NCI-H524 (cell line): ENCODE measurements at places on chromosomes 11 and 22.
A peak's percentile ranks its signal among the peaks of the same experiment; 100 is the strongest.

GRCh38 chr11:67489203-67489884, 6.5 kb downstream of the AIP start:
- no peak for DNase-seq

GRCh38 chr11:22807391-22807790, 22.2 kb downstream of the SVIP start:
- DNase-seq: no peak

DNA sequence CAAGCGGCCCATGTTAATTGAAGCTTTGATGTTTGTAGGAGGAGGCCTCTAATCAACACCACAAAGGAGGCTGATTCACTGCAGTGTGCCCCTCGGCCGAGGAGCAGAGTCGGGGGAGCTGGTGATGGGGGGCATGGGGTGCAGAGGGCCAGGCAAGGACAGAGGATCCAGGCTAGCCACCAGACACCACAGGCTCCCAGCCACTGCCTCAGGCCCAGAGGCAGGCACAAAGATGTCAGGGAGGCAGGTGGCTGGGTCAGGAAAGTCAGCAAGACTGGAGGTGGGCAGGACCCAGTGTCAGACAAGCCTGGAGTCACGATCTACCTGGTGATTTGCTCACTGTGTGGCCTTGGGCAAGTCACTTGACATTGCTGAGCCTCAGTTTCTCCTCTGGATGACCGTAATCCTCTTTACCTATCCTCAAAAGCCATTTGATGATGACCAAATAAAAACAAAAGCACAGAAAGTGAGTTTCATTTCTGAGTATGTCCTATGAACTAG, 121.0 kb downstream of the BUD13 start:
- no peak for DNase-seq

GRCh38 chr11:112655371-112655770, 305.8 kb upstream of the NCAM1 start:
- peak; percentile 24 for DNase-seq

DNA sequence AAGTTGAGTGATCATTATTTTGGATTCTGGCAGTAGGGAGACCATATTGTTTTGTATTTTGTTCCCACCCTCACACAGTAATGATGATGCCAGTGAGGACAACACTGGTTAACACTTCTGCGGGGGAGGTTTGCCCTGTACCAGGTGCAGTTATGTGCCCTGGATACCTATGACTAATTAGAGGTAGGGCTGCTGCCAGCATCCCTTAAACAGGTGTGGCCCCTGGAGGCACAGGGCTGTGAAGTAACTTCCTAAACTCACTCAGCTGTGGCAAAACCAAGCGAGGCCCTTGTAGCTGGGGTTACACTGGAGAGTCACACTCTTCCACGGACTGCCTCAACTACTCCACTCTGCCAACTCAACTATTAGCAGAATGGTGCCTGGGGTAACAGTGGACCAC, 64.5 kb downstream of the MCM5 start:
- no peak for DNase-seq

DNA sequence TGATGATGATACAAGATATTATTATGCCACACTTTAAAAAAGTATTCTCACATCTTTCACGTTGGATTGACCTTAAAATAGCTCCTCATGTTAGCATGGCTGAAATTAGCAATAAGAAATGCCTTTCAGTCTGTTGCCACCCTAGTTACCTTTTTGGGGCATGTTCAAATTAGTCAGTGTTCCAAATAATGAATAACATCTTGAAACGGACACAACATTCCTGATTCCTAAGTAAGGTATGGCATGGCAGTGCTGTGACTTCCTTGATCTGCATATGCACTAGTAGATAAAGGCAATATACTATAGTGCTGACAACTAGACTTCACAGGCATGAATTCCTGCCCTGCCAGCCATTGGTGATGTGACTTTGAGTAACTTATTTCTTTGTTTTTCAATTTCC, 914.5 kb downstream of the METTL15 start:
- no peak for DNase-seq

- no peak for DNase-seq
These were observed 3.5 kb downstream of the SYVN1 start for GRCh38 chr11:65130631-65131416.

DNA sequence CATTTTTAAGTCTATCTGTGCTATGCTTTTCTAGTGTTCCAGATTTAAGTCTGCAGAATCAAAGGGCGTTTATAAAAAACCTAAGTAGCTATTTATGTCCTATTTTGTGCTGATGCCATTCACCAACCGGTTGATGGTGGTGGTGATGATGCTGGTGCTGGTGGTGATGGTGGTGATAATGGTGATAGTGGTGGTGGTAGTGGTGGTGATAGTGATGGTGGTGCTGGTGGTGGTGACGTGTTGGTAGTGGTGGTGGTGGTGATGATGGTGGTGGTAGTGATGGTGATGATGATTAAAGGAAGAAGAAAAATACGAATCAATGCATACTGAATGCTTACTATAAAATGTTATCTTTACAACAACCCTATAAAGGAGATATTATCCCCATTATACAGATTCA, 178.2 kb downstream of the OPCML start:
- DNase-seq: no peak

GRCh38 chr11:503179-503981, 3.7 kb downstream of the RNH1 start:
- no peak for DNase-seq

DNA sequence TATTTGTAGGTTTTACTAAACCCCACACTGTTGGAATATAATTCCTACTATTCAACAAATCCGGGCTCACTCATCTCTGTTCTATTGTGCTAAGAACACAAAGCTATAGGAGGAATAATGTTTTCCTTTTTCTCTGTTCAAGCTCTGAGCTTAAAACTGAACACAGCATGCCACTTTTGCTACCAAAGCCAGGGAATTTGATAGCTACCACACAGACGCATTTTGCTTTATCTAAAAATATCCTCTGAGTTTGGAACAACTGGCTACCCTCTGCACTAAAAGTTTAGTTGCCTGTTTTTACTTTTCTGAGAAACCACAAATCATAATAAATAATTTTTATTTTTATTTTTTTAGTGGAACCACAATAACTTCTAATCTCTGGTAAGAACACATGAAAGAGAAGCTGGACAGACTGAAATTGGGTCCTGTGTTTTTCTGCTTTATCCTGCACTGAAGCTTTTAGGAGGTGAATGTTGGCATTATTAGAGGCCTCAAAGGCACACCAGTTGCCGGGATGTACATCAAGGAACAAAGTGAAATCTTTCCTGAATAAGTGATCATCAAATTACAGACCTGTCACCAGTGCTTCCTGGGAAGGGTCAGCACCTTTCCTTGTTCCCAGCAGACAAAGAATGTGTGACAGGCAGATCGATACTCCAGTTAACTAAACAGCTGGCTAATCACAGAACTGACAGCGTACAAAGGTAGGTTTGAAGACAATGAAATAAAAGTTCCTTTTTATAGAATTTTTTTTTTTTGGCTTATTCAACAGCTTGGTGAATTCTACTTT, 523.2 kb upstream of the TENM4 start:
- no peak for DNase-seq

DNA sequence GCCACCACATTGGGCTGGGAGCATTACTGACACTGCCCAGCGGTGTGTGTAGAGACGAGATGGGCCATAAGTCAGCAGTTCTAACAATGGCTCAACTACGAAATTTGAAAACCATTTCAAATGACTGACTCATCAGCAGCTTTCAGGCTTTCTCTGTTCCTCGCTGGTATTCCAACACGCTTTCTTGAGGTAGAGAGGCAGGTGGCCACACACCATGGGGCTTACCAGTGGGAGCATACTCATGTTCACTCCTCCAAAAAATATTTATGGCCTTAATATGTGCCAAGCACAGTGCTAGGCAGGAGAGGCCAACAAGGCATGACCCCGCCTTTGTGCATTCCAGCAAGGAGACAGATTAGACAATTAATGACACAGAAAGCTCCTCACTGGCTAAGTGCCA, 20.3 kb downstream of the ARFGAP2 start:
- no peak for DNase-seq

DNA sequence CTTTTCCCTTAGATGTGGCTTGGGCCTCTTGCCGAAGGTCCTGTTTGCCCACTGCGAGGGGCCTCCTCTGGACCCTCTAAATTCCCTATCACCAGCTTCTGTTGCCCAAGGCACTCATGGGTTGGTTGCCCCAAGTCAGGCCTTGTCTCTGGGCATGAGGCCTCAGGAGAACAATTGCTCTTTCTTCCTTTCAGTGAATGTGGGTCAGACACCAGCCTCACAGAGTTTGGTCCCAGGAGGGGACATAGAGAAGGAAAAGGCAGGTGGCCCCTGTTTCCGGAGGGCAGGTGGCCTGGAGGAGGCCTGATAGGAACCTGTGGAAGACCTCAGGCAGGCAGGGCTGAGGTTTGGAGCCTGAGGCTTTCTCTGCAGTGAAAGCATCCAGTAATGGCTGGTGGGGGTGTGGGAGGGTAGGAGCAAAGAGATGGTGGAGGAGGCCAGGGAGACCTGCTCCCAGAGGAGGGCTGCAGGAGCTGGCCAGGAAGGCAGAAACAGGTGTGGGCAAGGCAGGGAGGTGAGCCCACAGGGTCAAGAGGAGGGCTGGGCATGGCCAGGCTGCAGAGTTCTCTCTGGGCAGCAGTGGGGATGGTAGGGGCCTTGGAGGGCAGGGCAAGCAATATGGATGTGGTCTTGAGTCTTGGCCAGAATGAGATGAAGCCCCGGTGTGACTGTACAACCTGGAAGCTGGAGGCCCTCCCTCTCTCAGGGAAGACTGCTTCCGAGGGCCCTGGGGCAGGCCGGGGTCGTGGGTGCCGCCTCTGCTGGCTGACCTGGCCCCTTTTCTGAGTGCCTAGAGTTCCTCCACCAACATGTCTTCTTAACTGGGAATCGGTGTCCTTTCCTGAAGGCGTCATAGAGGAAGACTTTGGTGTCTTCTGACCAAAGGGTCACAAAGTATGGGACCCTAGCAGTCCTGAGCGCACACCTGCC, 28.0 kb upstream of the LMO1 start:
- DNase-seq: no peak

- DNase-seq: no peak
These were observed at the start of gene SPDYC for GRCh38 chr11:65170058-65170534. Gene SPDYC (plus strand): TSS chr11:65170233. CDS start chr11:65171358, 1,125 bp downstream.

DNA sequence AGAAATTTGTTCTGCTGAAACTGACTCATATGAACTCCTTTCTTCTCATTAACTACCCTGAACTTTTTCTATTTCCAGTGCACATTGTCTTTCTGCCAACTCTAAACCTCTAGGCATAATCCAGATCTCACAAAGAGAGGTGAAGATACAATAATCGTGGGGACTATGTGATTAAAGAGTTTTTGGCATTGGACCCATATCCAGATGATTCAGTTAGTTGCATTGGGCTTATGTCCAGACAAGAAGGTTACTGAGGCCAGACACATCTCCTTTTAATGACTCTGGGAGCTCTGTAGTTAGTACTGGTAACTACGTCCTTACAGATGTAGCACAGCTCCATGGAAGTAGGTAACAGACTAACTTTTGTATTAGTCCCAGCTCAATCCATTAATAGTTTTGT, 273.0 kb downstream of the CASP12 start:
- DNase-seq: no peak

- no peak for DNase-seq
These were observed 754.0 kb upstream of the FAT3 start for GRCh38 chr11:91470656-91471055.

DNA sequence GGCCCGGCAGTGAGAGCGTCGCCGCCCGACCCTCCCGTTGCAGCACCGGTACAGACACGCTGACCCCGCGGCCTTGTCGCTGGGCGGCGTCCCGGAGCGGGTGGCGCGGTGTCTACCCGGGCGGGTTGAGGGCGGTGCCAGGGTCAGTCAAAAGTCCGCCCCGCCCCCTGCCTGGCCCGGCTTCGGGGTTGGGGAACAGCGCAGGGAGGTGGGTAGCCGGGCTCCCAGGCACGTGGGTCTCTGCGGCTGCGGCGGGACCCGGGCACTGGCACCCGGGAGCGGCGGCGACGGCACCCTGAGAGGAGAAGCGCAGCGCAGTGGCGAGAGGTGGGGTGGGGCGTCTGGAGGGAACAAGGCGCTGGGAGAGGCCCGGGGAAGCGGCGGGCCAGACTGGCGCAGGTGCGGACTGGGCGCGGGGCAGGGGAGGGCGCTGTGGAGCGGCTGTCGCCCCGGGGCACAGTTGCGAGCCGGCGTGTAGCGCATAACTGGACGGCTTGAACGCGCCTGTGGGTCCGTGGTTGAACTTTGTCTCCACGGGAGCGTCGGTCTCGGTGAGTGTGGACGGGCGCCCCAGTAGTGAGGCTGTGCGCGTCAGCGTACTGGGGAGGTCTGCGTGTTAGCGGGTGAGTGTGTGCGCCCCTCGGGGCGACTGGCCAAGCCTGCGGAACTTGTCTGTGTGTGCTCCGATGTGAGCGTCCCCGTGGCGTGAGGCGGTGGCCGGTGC, at the start of gene P2RY2:
TSS of gene P2RY2 (plus strand) at position 176 of the 724 bp plus-strand sequence. CDS start 15,879 bp downstream, outside the sequence.
- DNase-seq: no peak

GRCh38 chr22:33219648-33220384, 161.6 kb upstream of the SYN3 start:
- no peak for DNase-seq

GRCh38 chr11:59224351-59224928, 11.7 kb upstream of the MPEG1 start:
- DNase-seq: no peak

DNA sequence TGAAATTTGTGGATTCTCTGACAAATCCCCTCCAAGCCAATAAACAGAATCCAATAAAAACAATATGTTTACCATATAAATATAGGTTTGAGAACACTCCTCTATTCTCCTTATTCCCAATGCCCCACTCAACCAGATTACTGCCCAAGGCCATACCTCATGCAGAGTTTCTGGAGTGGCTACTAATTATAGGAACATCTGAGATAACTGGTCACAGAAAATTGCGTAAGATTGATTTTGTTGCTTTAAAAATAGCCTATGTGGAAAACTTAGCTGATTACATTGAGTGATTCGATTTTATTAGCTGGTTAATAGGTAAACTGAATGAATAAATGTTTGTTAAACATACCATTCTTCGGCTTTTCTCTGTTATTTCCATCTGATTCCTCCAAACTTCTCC, 48.0 kb downstream of the ME3 start:
- DNase-seq: no peak

DNA sequence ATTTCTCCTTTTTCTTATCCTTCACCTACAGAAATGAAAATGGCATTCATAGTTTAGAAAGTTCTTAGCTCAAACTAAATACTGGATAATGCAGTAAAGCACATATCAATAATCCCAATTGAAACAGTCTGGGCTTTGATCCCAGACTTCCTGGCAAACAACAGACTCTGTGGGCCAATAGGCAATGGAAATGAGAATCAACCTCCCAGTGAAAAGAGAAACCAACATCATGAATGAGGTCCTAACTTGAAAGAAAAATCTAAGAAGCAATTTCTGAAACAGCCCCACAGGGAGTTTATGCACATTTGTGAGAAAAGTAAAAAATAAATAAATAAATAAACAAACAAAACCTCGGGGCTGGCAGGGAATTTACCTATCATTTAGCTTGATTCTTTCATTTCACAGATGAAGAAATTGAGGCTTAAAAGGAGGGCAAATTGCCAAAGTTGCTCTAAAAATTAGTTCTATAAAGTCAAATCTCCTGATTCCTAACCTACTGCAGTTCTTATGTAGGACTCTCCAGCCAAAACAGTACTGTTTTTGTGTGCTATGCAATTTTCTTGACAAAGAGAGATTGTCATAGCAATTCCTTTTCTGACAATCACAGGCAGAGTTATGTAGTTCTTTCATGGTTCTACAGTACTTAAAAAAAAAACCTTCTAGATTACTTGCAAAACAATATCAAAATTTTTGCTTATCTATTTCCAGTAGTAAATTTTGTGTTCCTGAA, 265.8 kb downstream of the GRM5 start:
- DNase-seq: no peak

- DNase-seq: no peak
These were observed 190.7 kb downstream of the SNX19 start for GRCh38 chr11:130725421-130726233.

GRCh38 chr11:17767914-17768313, 33.3 kb downstream of the KCNC1 start:
- DNase-seq: no peak
